ENCODE measurements at places on chromosomes 13 and 19.

- no peak for DNase-seq
Observed at GRCh38 chr19:19849056-19849455, 16.6 kb upstream of the ZNF253 start.

DNA sequence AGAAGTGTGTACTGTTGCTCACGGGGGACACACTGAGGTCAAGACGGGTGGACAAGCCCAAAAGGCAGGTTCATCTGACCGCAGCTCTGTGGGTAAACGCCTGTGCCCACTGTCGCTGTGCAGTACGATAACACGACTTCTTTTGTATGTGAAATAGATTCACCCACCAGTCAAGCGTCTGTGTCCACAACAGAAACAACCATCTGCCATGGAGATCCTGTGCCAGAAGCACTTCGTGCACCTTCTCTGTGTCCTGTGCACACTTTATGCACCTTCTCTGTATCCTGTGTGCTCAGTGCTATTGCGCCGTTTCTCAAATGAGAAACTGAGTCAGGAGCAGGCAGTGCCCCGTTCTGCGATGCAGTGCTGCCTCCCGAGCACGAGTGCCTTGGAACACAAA lies 138.9 kb downstream of the ATP11A start:
- DNase-seq = no peak

- DNase-seq = no peak
Observed at GRCh38 chr13:92354583-92354982, 872.0 kb upstream of the GPC6 start.

DNA sequence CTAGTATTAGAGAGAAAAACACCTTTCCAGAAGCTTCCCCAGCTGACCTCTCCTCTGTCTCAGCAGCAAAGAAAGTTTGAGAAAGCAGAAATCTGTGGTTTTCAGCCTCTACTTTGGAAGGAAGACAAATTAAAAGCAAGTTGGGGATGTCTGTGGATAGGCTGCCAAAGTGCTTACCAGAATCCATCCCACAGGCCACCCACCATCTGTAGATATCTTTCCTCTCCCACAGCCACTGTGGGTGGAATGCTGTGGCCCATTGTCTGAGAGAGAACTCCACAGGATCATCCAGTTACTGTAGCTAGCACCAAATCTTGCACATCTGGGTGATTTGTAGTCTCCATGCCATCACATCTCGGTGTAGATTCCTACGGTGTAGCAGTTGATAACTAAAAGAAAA lies 133.5 kb downstream of the DNAJC15 start:
- no peak for DNase-seq

GRCh38 chr13:111282997-111283396 lies 37.4 kb upstream of the TEX29 start:
- no peak for DNase-seq

GRCh38 chr13:74465271-74465670 lies 331.1 kb upstream of the KLF12 start:
- DNase-seq = no peak

- DNase-seq = no peak
Observed at GRCh38 chr13:33875618-33876401, 57.9 kb downstream of the RFC3 start.

DNA sequence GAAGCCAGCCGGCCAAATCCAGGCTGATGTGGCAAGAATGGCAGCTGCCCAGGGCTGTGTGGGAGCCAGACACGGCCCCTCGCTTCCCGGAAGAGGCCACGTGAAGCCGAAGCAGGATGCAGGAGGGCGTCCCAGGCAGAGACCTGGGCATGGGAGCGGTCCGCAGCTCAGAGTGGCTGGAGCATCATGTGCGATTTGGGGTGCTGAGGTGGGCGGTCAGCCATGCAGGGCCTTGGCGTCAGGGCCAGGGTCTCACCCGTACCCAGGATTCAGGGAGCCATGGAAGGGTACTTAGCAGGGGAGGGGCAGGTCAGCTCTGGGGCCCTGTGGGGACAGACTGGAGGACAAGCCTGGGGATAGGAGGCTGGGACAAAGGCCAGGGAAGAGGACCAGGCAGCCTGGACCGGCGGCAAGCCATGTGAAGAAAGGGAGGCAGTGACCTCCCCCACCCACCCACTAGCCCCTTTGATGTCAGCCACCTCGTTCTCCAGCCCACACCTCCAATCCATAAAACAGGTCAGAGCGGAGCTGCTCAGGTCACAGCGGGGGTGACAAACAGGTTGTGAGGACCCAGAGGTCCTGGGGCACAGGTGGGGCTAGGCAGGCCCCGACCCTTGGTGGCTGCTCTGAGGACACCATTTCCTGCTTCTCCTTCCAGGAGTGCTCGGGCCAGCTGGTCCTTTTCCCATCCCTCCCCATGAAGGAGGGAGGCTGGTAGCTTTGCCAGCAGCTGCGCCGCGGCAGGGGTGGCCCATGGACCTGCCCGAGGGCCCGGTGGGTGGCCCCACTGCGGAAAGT lies 2.3 kb downstream of the KASH5 start:
- no peak for DNase-seq

- no peak for DNase-seq
Observed at GRCh38 chr13:113816254-113816929, 47.5 kb downstream of the GAS6 start.
